ENCODE measurements at places on chromosomes 7 and 10. TPM values are rescaled to one million over a fixed set of nuclear protein-coding genes. Genes with fewer than 3 reads are reported as not detected.
A peak's percentile ranks its signal among the peaks of the same experiment; 100 is the strongest.

GRCh38 chr10:94235461-94235860 is 127.3 kb downstream of the NOC3L start:
- H3K4me3 ChIP-seq = no peak overlapping the region
- H3K36me3 ChIP-seq = no peaks in the 10 kb centered on the region
- H3K27ac ChIP-seq = no peak overlapping the region
- no peaks in the 10 kb centered on the region for H3K4me1 ChIP-seq

DNA sequence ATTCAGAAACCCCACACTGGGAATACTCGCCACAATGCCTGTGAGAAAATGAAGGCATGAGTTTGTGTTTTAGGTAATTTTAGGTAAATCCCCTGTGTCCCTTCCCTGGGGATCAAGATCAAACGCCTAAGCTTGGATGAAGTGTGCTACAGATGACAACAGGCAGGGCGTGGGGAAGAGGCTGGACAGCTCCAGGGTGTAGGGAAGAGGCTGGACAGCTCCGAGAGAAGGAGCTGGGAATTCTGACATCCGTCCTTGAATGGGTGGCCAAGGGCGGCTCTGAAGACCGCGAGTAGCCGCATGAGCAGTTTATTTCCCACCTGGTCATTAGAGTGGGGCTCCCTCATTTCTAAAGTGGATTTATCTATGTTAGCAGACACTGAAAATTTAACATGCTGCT is 109.7 kb downstream of the RAMP3 start:
- H3K36me3 ChIP-seq = no peaks in the 10 kb centered on the region
- no peaks in the 10 kb centered on the region for H3K4me1 ChIP-seq
- no peak overlapping the region for H3K4me3 ChIP-seq
- DNase-seq = no peak
- no peak overlapping the region for H3K27ac ChIP-seq

GRCh38 chr10:120456143-120456625 is 843 bp upstream of the PLPP4 start:
- H3K36me3 ChIP-seq = no peaks in the 10 kb centered on the region
- peaks cover 7% of the 10 kb centered on the region for H3K4me1 ChIP-seq
- H3K27me3 ChIP-seq = no peaks in the 10 kb centered on the region
- no peak overlapping the region for H3K27ac ChIP-seq
- peak overlapping the region; percentile 0 for H3K4me3 ChIP-seq

- no peak overlapping the region for H3K4me3 ChIP-seq
- no peaks in the 10 kb centered on the region for H3K4me1 ChIP-seq
- H3K36me3 ChIP-seq = no peaks in the 10 kb centered on the region
- no peak overlapping the region for H3K27ac ChIP-seq
- no peak for DNase-seq
Observed at GRCh38 chr10:51617576-51618235, 81.7 kb downstream of the CSTF2T start.

DNA sequence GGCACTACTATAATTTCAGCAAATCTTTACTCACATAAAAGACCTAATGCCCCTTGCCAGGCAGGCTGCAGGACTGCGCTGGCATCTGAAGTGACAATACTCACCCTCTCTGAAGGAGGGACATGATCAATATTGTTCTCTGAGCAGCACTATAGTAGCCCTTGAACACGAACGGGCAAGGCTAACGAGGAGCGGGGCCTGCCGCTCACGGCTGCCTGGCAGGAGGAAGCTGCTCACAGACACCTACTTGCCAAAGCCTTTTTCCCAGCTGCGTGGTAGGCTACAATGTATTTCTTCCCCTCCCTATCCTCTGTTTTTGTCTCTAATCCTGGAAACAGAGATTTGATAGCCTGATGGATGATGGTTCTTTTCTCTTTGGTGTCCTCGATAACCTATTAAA is 19.9 kb downstream of the PUS7 start:
- no peak for DNase-seq
- H3K27ac ChIP-seq = no peak overlapping the region
- no peaks in the 10 kb centered on the region for H3K36me3 ChIP-seq
- H3K4me1 ChIP-seq = no peaks in the 10 kb centered on the region

DNA sequence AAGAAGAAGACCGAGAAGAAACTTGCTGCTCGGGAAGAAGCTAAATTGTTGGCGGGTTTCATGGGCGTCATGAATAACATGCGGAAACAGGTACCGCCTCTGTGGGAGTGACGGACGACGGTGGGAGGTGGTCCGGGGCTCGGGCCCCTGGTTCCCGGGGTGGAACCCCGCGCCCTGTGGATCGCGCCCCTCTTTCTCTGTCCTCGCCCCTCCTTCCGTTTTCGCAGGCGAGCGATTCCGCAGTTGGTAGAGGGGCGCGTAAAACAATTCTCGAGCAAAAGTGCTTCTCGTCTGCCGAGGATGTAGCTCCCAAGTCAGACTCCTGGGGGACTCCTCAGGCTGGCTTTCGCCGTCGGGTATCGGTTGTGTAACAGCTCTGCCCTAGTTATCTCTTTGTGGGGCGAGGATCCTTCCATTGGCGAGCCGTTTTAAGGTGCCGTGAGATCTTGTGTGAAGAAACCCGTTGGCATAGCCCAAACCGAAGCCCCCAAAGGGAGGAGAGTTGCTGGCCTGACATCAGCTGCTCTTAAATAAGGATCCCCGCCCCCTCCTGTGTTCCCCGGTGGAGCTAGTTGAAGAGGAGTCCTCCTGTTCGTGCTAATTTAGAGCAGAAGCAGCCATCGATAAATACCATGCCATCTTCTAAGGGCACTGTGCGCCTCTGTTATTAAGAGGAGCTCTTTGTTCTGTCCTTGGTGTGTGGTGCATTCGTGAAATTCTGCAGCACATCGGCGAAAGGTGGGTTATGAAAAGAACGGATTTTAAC is 655 bp downstream of the KLHL7 start:
- H3K27ac ChIP-seq = peak overlapping the region; percentile 92
- H3K4me3 ChIP-seq = peak overlapping the region; percentile 86
- no peaks in the 10 kb centered on the region for H3K27me3 ChIP-seq
- H3K4me1 ChIP-seq = peaks cover 9% of the 10 kb centered on the region
- peak; percentile 34 for DNase-seq
- H3K36me3 ChIP-seq = no peaks in the 10 kb centered on the region

GRCh38 chr10:25050402-25050801 is 34.0 kb downstream of the THNSL1 start:
- H3K36me3 ChIP-seq = no peaks in the 10 kb centered on the region
- H3K4me3 ChIP-seq = no peak overlapping the region
- no peak overlapping the region for H3K27ac ChIP-seq
- no peaks in the 10 kb centered on the region for H3K4me1 ChIP-seq
- H3K27me3 ChIP-seq = no peaks in the 10 kb centered on the region
- no peak for DNase-seq

GRCh38 chr10:103470761-103471653 is 8.0 kb downstream of the CALHM3 start:
- no peaks in the 10 kb centered on the region for H3K4me1 ChIP-seq
- no peaks in the 10 kb centered on the region for H3K27me3 ChIP-seq
- no peak for DNase-seq
- no peaks in the 10 kb centered on the region for H3K36me3 ChIP-seq

PSPH gene
- 25.6 TPM for total RNA-seq

JAKMIP3 gene
- not detected for total RNA-seq

AMPH gene
- total RNA-seq = 19.6 TPM

HOXA2 gene
- total RNA-seq = 6.5 TPM

NPY4R gene
- not detected for total RNA-seq

OPN4 gene
- total RNA-seq = not detected

SDK1 gene
- total RNA-seq = 10.5 TPM
